ENCODE measurements at places on chromosomes 3 and 15. TPM values are rescaled to one million over a fixed set of nuclear protein-coding genes. Genes with fewer than 3 reads are reported as not detected.
A peak's percentile ranks its signal among the peaks of the same experiment; 100 is the strongest.

DNA sequence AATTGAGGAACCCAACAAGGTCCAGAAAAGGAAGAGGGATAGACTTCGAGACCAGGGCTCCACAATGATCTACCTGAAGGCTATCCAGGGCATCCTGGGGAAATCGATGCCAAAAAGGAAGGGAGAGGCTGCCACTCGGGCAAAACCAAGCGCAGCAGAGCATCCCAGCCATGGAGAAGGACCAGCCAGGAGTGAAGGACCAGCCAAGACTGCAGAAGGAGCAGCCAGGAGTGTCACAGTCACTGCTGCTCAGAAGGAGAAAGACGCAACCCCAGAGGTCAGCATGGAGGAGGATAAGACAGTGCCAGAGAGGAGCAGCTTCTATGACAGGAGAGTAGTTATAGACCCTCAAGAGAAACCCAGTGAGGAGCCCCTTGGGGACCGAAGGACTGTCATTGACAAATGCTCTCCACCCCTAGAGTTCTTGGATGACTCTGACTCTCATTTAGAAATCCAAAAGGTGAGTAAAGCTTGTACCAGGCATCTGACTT lies 12.0 kb downstream of the TATDN2 start:
- H3K27me3 ChIP-seq, result no peaks in the 10 kb centered on the region
- no peak for DNase-seq
- H3K27ac ChIP-seq, result no peak overlapping the region
- peaks cover 51% of the 10 kb centered on the region for H3K36me3 ChIP-seq
- peaks cover 13% of the 10 kb centered on the region for H3K4me1 ChIP-seq
- no peak overlapping the region for H3K4me3 ChIP-seq

Gene ASB14
- not detected for total RNA-seq

Gene TRH
- total RNA-seq, result 0.13 TPM

- H3K4me1 ChIP-seq, result peaks cover 38% of the 10 kb centered on the region
- H3K27me3 ChIP-seq, result no peaks in the 10 kb centered on the region
- no peak for DNase-seq
- H3K4me3 ChIP-seq, result no peak overlapping the region
- H3K36me3 ChIP-seq, result no peaks in the 10 kb centered on the region
Measured at GRCh38 chr15:78055919-78056713, 21.4 kb downstream of the TBC1D2B start.

DNA sequence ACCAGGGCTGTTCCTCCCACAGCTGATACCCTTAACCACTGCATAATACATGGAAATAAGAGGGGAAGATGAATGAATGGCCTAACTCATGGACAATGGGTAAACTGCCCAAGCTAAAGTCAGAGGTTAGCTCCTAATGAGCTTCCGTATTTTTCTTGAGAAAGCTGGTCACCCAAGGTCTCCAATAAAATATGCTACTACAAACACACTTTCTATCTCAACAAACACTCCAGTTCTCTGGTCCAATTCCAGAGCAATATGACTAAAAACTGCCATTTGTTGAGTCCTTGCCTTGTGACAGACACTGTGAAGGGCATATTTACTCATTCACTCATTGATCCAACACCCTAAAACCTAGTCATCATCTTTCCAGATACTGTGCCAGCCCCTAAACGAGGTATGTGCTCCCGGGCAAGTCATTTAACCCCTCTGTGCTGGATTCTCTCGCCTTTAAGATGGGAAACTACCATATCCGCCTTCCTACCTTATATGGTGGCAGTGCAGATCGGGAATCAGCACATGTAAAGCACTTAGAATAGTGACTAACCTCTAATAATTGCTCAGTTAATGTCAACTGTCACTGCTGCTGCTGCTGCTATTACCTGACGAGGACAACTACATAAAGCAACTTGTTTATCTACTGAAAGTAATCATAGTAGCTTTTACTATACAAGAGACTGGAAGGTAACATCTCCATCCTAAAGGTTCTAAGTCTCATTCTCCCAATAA lies 89.1 kb downstream of the XXYLT1 start:
- no peaks in the 10 kb centered on the region for H3K36me3 ChIP-seq
- no peaks in the 10 kb centered on the region for H3K27me3 ChIP-seq
- H3K4me3 ChIP-seq, result no peak overlapping the region
- H3K27ac ChIP-seq, result peak overlapping the region; percentile 74
- peaks cover 71% of the 10 kb centered on the region for H3K4me1 ChIP-seq

DNA sequence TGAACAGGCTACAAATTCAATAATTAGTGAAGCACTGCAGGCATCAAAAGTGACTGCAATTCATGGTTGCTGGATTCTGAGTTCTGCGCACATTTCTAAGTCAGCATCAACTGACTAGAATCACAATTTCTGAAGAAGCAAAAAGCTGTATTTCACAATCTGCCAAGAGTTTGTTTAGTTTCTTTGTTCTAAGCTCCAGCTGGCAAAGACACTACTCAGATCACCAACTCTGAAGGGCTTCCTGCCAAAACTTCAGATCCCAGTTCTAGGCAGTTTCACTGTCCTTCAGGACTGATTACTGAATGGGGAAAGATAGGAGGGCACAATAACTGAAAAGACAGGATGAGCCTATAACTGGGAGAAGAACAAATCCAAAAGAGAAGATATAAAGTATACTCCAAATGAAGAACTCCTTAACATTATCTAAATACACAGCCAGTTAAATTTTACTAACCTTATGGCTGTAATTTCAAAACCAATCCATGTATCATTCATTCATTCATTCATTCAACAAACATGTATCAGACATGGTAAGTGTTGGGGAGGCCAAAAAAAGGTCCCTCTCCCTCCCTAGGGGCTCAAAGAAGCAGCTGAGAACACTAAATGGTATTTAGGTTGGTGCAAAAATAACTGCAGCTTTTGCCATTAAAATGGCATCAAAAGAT lies 17.1 kb downstream of the TJP1 start:
- H3K36me3 ChIP-seq, result peaks cover 5% of the 10 kb centered on the region
- no peak overlapping the region for H3K4me3 ChIP-seq
- no peaks in the 10 kb centered on the region for H3K27me3 ChIP-seq
- peaks cover 44% of the 10 kb centered on the region for H3K4me1 ChIP-seq
- peak overlapping the region; percentile 68 for H3K27ac ChIP-seq

- H3K4me1 ChIP-seq, result no peaks in the 10 kb centered on the region
- no peak overlapping the region for H3K27ac ChIP-seq
- no peaks in the 10 kb centered on the region for H3K27me3 ChIP-seq
- no peaks in the 10 kb centered on the region for H3K36me3 ChIP-seq
Measured at GRCh38 chr3:16828815-16829214, 55.9 kb upstream of the PLCL2 start.

DNA sequence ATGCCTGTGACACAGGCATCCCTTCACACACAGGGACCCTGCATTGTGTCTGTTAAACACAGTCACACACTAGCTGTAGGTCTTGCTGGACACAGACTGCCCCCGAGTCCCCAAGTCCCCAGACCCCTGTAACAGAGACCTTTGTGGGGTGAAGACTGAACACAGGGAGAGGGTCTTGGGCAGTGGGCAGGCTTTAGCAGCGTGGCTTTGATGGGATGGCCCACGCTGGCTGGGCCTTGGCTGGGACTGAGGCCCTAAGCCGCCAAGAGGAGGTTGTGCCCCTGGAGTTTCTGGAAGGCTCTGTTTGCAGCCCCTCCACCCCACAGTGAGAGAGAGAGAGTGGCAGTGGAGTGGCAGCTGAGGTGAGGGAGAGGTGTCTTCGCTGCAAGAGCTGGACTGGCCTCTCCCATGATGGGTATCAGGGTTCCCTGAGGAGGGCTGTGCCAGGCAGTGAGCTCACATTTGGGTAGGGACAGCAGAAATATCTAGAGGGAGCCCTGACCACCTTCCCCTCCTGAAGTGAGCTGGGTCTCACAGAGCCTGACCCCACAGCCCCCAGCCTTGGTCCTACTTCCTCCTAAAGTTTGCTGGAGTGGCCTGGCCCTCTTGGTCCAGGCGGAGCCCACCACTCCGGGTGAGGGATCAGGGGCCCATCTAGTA lies 635 bp upstream of the VILL start:
- H3K27ac ChIP-seq, result no peak overlapping the region
- DNase-seq, result no peak
- no peak overlapping the region for H3K4me3 ChIP-seq
- H3K36me3 ChIP-seq, result no peaks in the 10 kb centered on the region
- peaks cover 23% of the 10 kb centered on the region for H3K4me1 ChIP-seq

DNA sequence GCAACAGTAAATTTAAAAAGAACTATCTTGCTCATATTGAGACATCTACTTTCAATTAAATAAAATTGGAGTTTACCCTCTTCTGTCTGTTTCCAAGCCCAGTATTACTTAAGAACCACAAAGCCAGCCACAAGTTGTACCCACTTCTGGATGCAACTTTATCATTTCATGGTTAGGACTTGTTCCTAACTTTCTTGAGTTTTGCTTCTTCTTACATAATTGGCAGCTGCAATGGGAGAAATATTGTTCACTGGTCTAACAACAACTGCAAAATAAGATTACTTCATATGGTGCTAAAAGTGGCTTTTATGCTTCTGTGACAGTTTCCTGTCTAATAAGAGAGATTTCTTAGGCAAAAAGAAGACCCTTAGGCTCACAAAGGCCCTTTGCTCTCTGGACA lies 240.6 kb downstream of the OTOL1 start:
- DNase-seq, result no peak
- peaks cover 2% of the 10 kb centered on the region for H3K4me1 ChIP-seq
- H3K36me3 ChIP-seq, result no peaks in the 10 kb centered on the region

Gene IMPG2
- total RNA-seq, result 0.59 TPM

DNA sequence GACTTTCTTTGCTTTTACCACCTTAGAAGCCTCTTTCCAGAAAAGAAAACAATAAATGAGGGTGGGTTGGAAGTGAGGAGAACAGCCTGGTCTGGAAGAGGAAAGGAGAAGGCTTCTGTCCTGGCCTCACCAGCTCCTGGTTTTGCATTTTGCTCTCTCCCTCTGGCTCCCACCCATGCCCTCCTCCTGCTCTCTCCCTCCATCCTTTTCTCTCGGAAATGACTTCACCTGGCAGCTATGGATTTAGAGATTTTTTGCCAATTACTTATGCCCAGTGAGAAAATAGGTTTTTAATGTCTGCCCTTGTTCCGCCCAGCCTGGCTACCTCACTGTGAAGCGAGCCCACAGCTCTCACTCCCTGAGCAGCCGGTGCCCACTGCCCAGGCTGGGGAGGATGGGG lies 77.9 kb upstream of the NTRK3 start:
- no peaks in the 10 kb centered on the region for H3K36me3 ChIP-seq
- H3K4me3 ChIP-seq, result no peak overlapping the region
- H3K27me3 ChIP-seq, result peaks cover 55% of the 10 kb centered on the region
- H3K27ac ChIP-seq, result no peak overlapping the region
- no peak for DNase-seq
- H3K4me1 ChIP-seq, result no peaks in the 10 kb centered on the region

Gene KPNA1
- 65.6 TPM for total RNA-seq

DNA sequence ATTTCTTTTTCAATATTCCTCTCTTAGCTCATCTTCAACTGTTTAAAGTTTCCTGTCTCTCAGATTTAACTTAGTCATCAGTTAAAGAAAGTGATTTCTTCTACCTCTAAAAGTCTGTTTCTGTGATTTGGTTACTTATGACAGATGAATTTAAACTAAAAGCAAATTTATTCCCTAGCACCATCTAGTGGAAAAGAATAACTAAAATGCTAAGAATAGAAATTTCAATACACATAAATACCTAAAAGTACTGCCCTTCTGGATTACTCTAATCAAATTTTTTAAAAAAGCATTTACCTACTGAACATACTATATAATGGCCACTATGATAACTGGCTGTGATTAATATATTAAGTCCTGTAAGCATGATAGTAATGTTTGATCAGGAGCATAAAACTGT lies 14.0 kb upstream of the ZCWPW2 start:
- no peak overlapping the region for H3K27ac ChIP-seq
- H3K36me3 ChIP-seq, result peaks cover 8% of the 10 kb centered on the region
- no peaks in the 10 kb centered on the region for H3K27me3 ChIP-seq

Gene GREM1
- 2.1 TPM for total RNA-seq

Gene PLD1
- total RNA-seq, result 29.1 TPM

DNA sequence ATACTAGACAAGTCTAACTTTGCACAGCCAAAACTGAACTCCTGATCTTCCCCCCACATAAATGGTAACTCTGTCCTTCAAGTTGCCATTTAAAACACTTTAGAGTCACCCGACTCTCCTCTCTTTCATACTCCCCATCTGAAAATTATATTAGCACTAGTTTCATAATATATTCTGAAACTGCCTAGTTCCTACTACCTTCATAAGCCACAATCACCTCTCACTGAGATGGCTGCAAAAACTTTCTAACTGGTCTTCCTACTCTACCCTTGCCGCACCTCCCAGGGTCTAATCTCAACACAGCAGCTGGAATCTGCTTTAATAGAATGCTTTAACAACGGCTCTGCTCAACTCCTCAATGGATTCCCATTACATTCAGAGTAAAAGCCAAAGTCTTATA lies 55.0 kb downstream of the GLB1 start:
- DNase-seq, result no peak
- H3K27ac ChIP-seq, result no peak overlapping the region
- H3K27me3 ChIP-seq, result no peaks in the 10 kb centered on the region
- H3K36me3 ChIP-seq, result peaks cover 35% of the 10 kb centered on the region

All from mesothelial cell of epicardium (in vitro differentiated cells).